ENCODE measurements at places on chromosomes 3 and 15.
A peak's percentile ranks its signal among the peaks of the same experiment; 100 is the strongest.

DNA sequence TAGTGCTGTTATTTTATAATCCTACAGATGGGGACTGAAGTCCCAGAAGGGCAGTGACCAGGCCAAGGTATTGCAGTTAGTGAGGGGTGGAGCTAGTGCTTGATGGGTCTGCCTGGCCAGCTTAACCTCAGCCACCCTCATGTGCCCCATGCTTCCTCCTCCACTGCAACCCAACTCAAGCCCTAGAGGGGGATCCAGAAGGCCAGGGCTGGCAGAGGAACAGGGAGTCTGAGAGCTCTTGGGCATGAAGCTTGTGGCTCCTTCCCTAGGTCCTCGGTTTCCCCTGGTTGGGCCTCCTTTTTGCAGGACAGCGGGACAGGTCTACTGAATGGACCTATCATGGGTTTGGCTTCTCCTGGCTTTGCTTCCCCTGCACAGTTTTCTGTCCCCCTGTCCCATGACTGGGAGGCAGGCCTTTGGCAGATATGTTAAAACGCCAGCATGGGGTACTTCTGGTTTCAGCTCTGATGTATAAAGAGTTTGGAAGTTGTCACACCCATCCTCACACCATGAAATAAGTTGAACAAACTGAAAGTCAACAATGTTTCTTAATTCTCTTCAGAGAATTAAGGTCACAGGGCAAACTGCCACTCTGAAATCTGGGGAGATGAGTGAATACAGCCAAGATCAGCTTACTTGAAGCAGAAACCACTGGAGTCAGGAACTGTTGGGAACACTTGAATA, 103.3 kb downstream of the SMAD6 start:
- DNase-seq = no peak

GRCh38 chr3:72761410-72761809, 86.8 kb downstream of the SHQ1 start:
- DNase-seq = no peak

DNA sequence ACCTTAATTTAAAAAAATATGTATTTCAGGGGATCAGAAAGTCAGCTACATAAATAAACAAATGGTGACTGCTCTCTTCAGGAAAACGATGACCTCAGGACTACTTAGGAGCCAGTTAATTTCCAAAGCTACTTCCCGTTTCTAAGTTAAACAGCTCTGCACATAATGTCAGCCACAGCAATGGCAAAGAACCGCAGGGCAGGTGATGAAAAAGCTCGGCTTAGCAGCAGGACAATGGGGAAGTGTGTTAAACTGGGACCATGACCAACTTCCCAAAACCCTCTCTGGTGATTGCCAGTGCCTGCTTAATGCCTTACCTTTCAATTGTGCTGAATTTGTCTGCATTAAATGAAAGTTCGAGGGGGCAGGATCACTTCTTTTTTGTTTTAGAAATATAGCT, 258.9 kb downstream of the FHIT start:
- no peak for DNase-seq

DNA sequence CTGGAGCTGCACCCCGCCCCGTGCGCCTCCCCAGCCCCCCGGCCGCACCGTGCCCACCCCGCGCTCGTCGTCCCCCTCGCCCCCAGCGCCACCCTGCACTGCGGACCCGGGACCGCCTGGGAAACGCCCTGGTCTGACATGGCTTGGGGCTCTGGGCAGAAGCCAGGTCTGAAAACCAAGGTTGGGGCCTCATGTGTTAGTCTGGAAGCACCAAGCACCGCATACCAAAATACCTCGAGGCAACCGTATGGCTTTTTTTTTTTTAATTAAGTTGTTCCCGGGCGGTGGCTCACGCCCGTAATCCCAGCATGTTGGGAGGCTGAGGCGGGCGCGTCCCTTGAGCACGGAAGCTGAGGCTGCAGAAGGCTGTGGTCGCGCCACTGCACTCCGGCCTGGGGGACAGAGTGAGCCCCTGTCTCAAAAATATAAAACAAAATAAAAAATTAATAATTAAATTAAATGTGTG, 91.5 kb upstream of the CHD2 start:
- peak; percentile 72 for DNase-seq

DNA sequence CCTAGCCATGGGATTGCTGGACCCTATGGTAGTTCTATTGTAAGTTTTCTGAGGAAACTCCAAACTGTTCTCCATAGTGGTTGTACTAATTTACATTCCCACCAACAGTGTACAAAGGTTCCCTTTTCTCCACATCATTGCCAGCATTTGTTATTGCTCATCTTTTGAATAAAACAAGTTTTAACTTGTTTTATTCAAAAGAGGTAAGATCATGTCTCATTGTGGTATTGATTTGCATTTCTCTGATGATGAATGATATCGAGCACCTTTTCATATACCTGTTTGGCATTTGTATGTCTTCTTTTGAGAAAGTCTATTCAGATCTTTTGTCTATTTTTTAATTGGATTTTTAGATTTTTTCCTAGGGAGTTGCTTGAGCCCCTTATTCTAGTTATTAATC, 819.1 kb downstream of the TUSC7 start:
- no peak for DNase-seq

DNA sequence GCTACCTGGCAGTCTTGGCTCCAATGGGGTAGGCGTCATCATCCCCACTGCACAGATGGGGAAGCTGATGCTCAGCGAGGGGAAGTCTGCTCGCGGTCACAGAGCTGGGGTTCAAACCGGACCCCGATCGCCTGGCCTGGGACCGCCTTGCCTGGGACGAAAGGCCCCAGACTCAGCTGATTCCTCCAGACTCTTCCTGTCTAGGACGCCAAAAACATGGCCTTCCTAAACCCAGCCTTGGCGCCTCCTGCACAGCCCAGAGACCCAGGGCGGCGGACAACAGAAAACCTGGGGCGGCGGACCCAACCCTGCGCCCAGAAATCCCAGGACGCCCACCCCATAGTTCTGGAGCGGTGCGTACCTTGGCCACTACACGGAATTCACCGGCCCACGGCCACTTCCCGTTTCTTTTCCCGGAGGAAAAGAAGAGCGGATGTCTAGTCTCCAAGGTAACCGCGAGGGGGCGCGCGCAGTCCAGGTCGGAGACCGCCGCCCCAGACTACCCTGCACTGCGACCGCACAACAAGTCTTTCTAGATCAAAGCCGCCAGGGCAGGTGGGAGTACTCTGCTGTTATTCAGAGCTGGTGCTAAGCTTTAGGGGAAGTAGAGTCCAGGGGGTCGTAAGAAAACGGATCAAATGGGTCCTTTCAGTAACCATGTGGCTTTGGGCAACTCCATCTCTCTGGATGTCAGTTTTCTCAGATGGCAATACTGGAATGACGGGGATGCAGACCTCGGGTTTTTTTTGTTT, 4.9 kb upstream of the IL17RD start:
- DNase-seq = no peak

GRCh38 chr3:46671541-46672348, 21.7 kb downstream of the ALS2CL start:
- DNase-seq = no peak

- peak; percentile 52 for DNase-seq
Observed at GRCh38 chr3:181710345-181711291, 1.1 kb upstream of the SOX2 start.

DNA sequence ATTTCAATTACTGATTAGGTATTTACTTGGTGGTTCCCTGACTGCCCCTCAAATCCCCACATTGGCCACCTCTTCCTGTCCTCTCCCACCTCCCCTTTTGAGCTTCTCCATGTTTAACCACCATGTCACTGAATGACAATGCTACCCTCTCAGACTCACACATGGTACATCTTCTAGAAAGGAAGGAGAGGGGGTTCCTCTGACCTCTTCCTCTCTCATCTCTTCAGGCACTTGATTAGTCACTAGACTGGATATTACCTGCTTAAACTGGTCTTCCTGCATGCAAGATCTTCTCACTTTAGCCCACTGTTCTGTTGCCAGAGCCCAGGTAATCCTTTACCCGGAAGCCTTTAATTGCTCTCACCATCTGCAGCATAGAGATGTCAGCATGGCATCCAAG, 64.9 kb downstream of the DIPK2A start:
- no peak for DNase-seq

- no peak for DNase-seq
Observed at GRCh38 chr15:30905821-30906220, 2.1 kb downstream of the FAN1 start.

DNA sequence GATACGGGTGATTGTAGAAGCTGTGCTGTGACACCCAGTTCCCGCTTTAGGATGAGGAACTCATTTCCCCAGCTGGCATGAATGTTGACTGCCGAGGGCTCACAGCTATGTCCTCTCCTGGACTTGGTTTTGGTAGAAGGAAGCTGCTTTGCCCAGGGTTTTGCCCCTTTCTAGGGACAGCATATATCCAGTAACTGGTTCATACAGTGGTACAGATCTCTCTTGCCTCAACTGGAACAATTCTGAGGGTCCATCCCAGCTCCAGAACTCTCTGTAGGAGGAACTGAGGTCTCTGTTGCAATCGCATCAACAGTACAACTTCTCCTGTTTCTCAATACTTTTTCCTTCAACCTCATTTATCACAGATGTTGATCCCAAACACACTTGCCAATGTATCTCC, 54.5 kb upstream of the FNDC3B start:
- DNase-seq = no peak

- peak; percentile 98 for DNase-seq
Observed at GRCh38 chr15:93929375-93930094, 301.8 kb upstream of the MCTP2 start.

DNA sequence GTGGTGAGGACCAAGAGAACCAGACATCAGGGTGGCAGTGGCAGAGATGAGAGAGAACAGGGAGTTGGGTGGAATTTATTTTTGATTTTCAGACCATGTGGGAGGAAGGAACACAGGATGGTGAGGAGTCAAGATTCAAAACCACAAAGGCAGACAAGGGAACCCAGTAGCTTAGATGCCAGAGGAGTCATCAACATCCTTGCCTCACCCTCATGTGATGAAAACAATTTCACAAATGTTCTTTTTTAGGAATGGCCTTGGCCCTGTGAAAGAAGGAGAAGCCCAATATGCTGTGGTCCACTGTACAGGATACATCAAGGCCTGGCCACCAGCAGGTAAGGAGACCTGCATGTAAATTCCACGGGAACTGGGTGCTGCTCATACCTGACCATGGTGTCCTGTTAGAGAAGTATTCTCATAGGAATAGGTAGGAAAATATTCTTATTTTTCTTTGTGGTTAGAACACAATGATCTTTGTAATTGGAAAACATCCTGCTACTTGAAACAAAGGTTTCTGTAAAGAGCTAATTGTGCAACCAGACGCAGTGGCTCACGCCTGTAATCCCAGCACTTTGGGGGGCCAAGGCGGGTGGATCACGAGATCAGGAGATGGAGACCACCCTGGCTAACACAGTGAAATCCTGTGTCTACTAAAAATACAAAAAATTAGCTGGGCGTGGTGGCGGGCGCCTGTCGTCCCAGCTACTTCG, 110.0 kb downstream of the ARNT2 start:
- peak; percentile 77 for DNase-seq

DNA sequence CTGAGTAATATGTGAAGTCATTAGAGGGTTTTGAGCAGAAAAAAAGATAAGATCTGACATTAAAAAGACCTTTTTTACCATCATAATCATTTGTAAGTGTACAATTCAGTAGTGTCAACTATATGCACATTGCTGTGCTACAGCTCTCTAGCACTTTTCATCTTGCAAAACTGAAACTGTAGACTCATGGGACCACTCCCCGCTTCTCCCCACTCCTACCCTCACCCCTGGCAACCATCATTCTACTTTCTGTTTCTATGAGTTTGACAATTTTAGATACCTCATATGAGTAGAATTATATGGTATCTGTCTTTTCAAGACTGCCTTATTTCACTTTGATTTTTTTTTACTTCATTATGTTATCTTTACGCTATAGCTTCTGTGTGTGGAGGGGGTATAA, 112.8 kb downstream of the NSUN3 start:
- no peak for DNase-seq

GRCh38 chr3:101848326-101848725, 988 bp upstream of the NFKBIZ start:
- DNase-seq = no peak

DNA sequence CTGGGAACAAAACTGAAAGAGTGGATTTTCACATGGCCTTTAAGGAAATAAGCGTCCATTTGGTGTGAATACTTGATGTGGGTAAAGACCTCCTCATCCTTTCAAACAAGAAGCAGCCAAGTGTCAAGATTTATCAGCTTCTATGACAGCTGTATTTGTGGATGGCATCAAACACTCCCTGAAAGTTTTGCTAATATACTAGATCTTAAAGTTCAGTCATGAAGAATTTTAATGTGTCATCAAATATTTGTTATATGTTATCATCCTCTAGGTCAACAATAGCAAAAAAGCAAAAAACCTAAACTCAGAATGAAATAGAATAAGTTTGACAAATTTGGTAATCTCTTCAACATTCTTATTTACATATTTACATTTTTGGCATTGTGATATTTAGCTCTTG, 29.1 kb upstream of the LYSMD4 start:
- no peak for DNase-seq

DNA sequence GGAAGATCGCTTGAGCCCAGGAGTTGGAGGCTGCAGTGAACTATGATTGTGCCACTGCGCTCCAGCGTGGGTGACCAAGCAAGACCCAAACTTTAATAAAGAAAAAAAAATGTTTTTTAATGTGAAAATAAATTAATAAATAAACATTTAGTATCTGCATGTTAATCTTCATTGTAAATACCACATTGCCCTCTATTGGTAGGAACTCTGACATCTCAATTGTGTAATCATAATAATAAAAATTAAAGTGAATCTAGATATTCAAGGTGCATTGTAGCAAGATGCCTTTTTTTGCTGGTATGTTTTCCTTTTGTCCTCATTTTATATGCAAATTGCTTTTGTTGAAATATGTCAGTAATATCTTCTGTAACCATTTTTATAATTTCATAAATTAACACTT, 95.0 kb upstream of the LIMD1 start:
- peak; percentile 34 for DNase-seq

DNA sequence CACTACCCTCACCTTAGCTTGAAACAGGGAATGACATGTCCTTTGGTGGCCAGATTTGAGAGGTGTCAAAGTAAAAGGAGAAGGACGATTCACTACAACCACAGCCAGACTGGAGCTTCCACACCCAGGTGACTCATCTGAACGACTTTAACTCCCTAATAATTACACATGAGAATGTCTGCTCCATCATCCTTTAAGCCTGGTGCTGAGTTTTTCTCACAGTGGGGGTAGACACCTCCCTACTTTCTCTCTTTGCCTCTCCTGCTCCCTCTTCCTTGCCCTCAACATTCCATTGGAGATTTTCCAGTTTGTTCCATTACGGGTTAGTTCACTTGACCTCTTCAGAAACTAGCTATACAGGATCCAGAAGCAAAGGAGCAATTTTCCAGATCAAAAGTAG, 154.3 kb upstream of the BHLHE40 start:
- peak; percentile 92 for DNase-seq

GRCh38 chr15:95829062-95829461, 501.4 kb upstream of the NR2F2 start:
- no peak for DNase-seq

- DNase-seq = no peak
Observed at GRCh38 chr3:11626084-11626463, 17.6 kb downstream of the VGLL4 start.

DNA sequence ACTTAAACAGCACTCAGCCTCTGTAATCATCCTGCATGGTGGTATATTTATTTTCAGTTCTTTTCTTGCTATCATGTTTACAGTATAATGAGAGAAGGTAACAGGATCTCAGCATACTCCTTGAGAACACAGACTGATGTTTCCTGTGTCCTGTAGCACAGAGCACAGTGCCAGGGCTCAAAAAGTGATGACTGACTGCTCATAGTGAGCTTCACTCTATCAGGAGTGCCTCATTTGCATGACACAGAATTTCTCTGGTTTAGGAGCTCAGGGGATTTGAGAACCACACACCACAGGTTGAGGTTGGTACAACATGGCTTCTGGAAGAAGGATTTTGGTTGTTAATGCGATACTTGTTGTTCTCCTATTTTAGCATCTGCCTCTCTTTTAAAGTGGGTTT, 68.5 kb upstream of the SLC2A2 start:
- DNase-seq = no peak

- DNase-seq = peak; percentile 22
Observed at GRCh38 chr15:76274226-76274625, 37.0 kb downstream of the ETFA start.
